Stimulated activated CD4-positive, alpha-beta T cell treated with anti-CD3 and anti-CD28 coated beads, TNF-alpha, amount 100 ng/mL, for 48 hours (primary cell): ENCODE measurements at places on chromosomes 2 and 18.

GRCh38 chr2:202643012-202643858, 8.5 kb downstream of the FAM117B start:
- no peak for DNase-seq

- DNase-seq = no peak
Observed at GRCh38 chr18:41645589-41646360, 309.3 kb upstream of the PIK3C3 start.

- no peak for DNase-seq
Observed at GRCh38 chr18:69239849-69240674, 160.6 kb upstream of the DOK6 start.

DNA sequence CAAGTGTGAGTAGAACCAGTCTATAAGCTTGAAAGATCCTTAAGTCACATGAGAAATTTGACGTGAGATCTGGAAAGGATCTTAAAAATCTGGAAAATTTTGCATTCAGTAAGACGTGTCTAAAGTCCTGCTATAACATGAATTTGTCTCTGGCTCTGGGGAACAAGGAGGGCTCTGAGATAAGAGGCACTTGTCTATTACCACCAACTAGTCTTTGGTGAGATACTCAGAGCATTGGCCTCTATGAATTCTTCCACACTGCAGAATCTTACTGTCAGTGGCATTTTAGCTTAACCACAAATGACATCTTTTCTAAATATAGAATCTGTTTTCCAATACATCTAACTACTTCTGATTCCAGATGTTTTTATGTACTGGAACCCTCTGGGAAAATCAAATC, 1504.5 kb downstream of the DPP10 start:
- no peak for DNase-seq

DNA sequence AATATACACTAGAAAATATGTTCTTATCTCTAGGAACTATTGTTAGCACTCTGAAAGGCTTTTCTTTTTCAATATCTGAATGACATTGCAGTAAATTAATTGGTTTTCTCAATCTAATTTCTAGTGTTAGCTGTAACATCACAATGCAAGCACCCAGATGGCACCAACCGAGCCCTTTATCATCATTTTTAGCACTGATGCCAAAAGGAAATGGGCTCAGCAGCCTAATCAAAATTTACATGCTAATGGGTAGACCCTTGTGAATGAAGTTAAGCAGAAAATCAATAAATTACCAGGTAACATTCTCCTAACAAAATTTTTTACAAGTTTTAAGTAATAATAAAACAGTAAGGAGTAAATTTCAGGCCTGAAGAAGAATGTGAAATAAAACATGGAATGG, 53.5 kb upstream of the PGAP1 start:
- DNase-seq = no peak

GRCh38 chr2:240164586-240164985, 24.1 kb upstream of the OTOS start:
- no peak for DNase-seq

- no peak for DNase-seq
Observed at GRCh38 chr18:60322591-60322990, 50.0 kb downstream of the MC4R start.

DNA sequence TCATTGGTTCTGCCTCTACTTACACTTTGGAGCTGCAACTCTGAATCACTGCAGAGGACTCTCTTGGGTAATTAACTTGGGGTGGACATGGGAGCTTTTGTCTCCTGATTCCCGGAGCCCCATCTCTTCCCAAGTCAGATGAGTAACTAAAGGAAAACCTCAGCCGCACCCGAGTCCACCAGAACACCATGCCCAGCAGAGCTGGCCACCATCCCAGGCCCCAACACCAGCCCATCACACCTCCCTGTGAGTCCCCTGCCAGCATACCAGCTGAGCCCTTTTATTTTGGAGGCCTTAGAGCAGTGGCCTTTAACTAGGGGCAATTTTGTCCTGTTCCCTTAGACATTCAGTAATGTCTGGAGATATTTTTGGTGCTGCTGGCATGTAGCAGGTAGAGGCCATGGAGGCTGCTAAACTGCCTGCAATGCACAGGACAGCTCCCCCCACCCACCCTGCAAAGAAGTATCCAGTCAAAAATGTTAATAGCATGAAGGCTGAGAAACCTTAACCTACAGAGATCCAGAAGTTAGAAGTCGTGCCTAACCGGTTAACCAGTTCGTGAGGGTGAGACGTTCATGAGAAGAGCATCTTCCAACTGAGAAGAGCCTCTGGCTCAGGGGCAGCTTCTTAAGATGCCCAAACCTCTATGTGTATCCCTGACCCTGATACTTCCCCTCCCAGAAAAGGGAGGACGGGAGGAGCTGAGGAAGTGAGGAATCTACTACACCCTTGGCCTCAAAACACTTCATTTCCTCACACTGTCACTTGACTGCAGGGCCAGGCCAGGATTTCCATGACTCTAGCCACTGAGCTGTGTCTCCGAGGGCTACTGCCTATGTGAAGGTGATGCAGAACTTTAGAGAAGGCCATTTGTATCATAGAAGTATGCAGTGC, 139.9 kb upstream of the EPAS1 start:
- no peak for DNase-seq

- DNase-seq = no peak
Observed at GRCh38 chr18:53142005-53142404, 802.0 kb downstream of the DCC start.

GRCh38 chr2:42309366-42309765, 51.7 kb downstream of the COX7A2L start:
- DNase-seq = no peak

DNA sequence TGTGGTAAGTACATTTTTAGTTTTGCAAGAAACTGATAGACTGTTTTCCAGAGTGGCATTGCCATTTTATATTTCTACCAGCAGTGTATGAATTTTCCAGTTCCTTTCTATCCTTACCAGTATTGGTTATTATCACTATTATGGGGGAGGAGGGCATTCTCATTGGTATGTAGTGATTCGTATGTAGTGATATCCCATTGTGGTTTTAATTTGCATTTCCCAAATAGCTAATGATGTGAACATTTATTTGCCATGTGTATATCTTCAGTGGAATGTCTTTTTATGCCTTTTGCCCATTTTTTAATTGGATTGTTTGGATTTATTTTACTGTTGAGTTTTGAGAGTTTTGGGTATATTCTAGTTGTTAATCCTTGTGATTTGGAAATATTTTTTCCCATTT, 16.9 kb downstream of the EIF5B start:
- no peak for DNase-seq

GRCh38 chr2:113894156-113894743, 4.4 kb downstream of the ACTR3 start:
- no peak for DNase-seq

DNA sequence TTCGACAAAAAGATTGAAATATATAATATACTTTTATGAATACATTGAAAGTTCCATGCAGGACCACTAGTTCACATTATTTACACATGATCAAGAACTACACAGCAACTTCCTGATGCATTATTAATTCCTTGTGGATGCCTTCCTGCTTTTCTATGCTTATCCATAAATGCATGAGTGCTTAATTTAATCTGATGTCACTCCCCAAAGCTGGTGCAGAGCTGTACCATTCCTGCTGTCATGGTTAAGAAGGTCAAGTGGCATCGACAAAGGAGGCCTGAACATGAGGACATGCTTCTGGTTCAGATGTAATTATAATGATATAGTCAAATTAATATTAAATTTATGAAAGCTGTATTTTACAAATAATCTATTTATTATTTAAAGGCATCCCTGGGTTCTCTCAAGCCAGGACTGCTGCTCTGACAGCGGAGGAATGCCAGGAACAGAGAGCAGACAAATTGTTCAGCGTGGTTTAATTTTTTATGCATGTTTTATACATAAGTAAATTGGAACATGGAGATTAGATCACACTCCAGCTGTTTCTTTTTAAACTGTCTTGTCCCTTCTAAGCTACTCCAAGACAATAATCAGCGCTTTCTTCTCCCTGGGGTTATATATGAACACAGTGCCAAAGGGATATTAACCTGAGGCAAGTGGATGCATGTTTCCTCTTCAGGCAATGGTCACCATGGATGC, 307.3 kb upstream of the CNTNAP5 start:
- no peak for DNase-seq

DNA sequence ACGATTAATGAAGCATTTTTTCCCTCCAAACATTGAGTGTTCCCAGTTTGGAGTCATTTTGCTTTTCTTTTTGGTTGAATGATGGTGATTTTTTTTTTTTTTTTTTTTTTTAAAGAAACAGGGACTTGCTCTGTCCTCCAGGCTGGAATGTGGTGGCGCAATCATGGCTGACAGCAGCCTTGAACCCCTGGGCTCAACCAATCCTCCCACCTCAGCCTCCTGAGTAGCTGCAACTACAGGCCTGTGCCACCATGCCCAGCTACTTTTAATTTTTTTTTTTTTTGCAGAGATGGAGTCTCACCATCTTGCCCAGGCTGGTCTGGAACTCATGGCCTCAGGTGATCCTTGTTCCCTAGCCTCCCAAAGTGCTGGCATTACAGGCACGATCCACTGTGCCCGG, 46.2 kb downstream of the IMPA2 start:
- no peak for DNase-seq

GRCh38 chr2:31287654-31288053, 53.7 kb downstream of the EHD3 start:
- no peak for DNase-seq

DNA sequence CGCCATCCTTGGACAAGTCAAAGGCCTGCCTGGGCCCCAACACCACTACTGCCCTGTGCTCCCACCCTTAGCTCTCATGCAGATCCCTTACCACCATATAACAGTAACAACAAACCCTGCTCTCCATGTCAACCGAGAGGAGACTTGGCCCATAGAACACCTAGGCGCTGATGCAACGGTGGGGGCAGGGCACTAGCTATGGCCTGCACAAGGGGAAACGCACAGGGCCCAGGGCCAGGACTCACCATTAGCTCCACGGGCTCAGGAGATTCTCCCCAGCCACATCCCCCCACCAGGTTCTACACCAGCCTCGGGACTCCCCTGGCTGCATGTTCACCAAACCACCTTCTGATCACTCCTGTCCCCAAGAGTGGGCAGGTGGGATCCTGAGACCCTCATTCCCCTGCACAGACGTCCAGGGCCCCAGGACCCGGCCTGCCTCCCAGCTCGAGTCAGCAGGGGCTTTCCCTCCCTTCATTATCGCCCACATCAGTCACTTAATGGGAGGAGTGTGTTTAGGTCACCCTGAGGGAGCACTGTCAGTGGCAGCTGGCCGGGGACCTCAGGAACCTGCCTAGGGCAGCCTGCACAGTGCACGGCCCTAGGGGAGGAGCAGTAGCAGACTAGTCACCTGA, 29.3 kb downstream of the ANKMY1 start:
- no peak for DNase-seq

- no peak for DNase-seq
Observed at GRCh38 chr2:203707530-203707929, 1.1 kb downstream of the CD28 start.

- no peak for DNase-seq
Observed at GRCh38 chr2:72955228-72956049, 38.1 kb downstream of the EMX1 start.

DNA sequence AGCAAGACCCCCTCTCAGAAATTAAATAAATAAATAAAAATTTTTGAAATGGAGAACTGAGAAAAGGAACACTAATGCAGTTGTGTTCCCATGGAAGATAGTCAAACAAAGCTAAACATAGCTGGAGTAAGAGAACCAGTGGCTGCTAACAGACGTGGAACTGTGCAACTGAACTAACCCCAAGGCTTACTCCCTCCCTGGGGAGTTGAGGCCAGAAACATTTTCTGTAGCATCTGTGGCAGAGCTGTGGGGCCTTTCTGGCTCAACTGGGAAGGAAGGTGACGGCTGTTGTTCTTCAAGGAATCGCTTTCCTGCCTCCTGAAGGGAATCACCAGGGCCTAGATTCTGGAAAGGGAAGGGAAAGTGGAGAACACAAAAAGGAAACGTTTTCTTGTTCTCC, 53.9 kb upstream of the B3GNT2 start:
- DNase-seq = no peak

DNA sequence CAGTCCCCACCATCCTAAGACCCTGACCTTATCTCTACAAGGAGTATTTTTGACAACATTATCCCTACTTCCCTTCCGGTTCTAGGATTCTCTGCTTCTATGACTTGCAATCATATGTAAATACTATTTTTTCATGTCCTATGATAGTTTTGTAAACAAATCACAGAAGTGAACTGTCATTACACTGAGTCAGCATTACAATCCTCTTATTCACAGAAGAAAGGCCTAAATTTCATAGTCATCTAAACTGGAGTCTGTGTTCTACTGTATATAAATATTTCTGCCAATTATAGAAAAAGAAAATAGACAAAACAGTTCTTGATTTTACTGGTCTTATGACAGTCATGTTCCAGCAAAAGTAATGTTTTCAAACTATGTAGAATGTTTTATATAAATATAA, 265.1 kb downstream of the NCKAP5 start:
- no peak for DNase-seq

- DNase-seq = no peak
Observed at GRCh38 chr18:56861244-56861643, 210.1 kb downstream of the WDR7 start.

DNA sequence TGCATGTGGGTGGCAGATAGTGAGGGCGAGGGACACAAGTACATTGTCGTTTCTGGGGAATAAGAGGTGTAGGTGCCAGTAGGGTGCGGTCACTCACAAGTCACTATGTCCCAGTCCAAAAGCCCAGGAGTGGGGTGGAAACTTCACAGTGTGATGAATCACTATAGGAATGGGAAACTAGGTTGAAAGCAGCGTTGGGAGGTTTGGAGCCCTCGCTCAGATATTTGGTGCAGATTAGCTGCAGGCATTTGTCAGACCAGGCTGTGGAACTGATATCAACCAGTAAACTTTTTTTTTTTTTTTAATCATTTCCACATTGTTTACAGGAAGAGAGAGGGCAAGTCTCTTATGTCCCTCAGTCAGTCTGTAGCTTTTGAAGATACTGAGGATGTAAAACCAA, 121.8 kb downstream of the CERS6 start:
- DNase-seq = no peak

DNA sequence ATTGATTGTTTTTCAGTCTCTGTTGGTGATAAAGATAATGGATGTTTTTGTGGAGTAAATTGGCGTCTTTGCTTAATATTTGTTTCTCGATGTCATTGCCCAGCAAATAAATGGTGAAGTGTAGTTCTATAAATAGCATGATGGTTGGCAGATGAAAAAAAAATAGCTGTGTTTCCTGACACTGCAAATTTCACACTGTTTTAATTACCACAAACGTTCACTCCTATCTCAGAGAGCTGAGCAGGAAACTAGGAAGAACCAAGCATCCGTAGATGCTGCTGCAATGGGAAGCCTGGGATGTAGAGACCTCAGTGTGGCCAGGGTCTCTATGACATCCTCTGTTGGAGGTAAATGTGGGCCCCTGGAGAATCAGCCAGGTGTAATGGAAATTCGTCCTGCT, 183.2 kb downstream of the CYRIA start:
- no peak for DNase-seq

- no peak for DNase-seq
Observed at GRCh38 chr2:11713815-11714214, 32.6 kb upstream of the LPIN1 start.

- no peak for DNase-seq
Observed at GRCh38 chr18:7567474-7568425, 634 bp downstream of the PTPRM start.
